Naive thymus-derived CD8-positive, alpha-beta T cell (primary cell): ENCODE measurements at places on chromosomes 2 and 18.

DNA sequence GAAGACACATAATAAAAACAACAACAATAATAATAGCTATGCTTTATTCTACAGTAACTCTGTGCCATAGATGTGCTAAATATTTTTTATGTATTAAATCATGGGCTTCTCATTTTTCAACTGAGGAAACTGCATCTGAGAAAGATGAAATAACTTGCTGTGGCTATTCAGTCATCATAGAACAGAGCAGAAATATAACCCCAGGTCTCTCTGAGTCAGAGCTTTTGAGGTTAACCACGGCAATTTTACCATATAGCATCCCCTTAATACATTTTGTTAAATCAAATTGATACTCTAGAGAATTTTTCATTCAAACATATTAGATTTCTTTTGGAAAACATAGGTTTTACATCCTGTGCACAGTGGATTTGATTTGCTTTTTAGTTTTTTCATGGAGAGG, 586.6 kb upstream of the KLHL29 start:
- no peak for DNase-seq

- DNase-seq: no peak
Measured at GRCh38 chr2:769771-770170, 92.6 kb upstream of the TMEM18 start.

GRCh38 chr2:12060886-12061285, 314.5 kb downstream of the LPIN1 start:
- DNase-seq: no peak

DNA sequence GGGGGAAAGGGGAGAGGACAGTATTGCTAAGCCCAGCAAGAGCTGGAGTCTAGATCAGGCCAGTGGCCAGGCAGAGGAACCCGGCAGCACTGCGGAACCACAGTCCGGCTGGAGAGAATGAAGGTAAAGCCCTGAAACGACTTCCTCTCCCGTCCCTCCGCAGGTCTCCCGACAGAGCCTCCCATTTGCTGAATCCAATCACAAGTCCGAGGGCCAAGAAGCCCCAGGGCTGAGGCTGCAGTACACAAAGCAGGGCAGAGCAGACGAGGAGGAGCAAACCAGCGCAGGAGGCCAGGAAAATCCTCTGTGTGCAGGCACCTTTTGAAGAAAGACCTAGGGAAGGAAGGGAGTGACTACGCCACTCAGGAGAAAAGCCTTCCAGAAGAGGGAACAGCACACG, 104.4 kb downstream of the OSBPL1A start:
- DNase-seq: no peak

- no peak for DNase-seq
Measured at GRCh38 chr18:70416496-70416895, 127.7 kb downstream of the SOCS6 start.

DNA sequence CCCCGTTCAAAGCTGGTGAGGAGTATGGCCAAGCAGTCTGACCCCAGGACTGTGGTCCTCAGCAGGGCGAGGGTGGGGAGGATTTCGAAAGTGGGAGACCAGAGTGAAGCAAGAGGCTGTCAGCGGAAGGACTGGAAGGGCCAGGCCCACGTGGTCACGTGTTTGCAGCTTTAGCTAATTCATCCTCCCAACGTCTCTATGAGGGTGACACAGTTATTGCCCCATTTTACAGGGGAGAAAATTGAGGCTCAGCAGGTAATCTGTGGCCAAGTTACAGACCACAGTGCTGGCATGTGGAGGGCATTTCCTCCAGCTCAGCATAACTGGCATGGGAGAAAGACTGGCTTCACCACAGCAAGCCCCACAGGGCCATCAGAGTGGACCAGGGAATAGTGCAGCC, 45.4 kb upstream of the LTBP1 start:
- DNase-seq: no peak

DNA sequence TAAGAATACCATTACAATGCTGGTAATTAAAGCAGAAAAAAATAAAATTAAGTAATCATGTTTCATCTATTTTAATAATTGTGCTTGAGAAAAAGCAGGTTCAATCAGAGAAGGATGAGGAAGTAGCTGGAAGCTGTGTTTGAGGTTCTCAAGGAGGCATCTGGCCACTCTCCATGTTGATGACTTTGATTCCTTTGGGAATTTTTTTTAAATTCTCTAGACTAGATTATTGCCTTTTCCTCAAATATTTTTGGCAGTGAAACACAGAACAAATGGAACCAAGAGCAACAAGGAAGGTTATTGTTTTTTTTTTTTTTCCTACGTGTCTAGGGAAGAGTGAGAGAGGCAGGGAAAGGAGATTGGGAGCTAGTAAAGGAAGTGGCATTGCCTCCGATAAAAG, 99.9 kb upstream of the NRP2 start:
- DNase-seq: no peak

DNA sequence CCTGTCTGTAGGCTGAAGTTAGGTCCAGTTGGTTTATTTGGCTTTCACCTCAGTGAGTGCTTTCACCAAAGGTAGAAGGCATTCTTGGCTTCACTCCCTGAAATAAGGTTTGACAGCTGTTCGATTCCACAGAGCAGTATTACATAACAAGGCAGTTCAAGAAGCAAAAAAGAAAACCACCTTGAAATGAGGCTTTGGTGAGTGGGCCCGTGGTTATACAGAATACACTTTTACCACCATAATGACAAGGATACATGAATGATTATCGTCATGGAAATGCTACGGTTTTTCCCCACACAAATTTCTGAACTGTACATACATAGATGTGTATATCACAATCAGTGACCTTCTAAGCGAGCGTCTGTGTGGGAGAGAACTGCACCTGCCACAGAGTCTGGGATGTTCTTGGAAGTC, 80.0 kb upstream of the CHRNA1 start:
- no peak for DNase-seq

- DNase-seq: no peak
Measured at GRCh38 chr2:231924889-231925275, 1.3 kb downstream of the NPPC start.

DNA sequence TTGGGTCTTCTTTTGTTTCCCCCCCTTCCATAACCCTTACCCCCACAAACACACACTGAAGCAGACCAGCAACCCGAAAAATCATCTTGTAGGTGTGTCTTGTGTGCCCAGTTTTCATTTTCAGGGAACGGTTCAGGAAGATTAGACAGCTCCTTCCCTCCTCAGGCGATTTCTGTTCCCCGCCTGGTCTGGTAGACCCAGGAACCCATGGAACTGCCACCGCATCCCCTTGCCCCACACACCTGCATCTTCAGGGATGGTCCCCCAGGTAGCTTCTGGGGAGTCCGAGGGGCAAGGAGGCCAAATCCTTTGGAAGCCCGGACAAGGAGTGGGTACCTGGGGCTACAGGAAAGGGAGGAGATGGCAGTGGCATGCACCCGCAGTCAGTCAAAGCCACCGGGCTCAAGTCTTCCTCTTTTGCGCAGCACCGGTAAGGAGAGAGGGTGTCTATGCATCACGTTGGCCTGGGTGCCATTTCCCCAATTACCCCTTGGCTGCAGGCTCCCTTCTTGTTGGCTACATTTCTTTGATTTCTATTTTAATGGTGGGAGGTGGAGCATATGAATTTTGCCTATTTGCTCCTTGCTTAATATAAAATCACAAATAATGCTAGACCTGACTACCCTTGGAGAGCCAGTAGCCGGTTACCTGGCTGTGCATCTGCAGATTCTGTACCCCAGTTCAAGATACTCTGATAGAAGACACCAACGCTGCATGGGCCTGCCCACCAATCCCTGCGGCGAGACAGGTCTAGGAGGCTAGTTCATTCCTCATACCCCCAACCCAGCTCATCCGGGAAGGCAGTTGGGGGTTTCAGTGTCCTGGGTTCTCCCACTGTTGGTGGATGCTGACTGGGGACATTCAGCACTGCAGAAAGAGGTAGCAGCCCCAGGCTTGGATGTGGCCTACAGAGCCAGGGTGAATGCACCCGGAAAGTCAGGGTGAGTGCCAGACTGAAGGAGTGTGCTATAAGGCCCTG, 30.0 kb upstream of the ATP6V1B1 start:
- DNase-seq: no peak

- DNase-seq: no peak
Measured at GRCh38 chr18:78558948-78559347, 420.7 kb upstream of the SALL3 start.

GRCh38 chr2:191012845-191013681, 908 bp downstream of the STAT1 start:
- no peak for DNase-seq

DNA sequence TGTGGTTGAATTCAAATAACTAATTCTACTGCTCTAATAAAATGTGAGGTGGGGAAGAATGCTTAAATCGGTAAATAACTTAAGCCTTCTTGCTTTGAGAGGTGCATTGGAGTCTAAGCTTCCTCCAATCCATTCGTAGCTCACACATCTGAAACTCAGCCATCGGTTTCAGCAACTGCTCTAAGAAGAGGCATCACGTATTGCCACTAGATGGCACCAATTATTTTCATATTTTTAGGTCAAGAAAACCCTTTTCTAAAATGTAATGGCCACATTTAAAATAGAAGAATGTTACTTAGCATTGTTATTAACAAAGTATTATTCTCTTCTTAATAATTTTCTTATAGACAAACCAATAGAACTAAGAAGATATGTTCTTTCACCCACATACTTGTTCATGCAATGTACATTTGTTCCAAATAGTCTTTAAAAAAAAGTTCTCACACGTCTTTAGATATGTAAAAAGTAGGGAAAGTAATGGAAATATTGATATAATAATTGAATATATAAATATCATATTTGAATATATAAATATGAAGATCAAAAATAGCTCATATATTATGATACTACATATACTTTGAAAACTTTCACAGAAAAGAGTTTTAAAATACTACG, 229.8 kb downstream of the CCDC178 start:
- DNase-seq: no peak

- no peak for DNase-seq
Measured at GRCh38 chr2:28565033-28565432, 69.2 kb downstream of the PLB1 start.

- no peak for DNase-seq
Measured at GRCh38 chr2:217252181-217252580, 392.3 kb upstream of the TNP1 start.

DNA sequence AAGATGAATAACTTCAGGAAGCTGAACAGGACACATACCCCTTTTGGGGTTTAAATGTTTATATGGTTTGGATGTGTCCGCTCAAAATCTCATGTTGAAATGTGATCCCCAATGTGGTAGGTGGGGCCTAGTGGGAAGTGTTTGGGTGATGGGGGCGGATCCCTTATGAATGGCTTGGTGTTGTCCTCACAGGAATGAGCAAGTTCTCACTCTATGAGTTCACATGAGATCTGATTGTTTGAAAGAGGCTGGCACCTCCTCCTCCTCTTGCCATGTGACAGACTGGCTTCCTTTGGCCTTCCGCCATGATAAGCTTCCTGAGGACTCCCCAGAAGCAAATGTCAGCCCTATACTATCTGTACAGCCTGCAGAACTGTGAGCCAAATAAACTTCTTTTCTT, 88.6 kb upstream of the ZNF532 start:
- no peak for DNase-seq

DNA sequence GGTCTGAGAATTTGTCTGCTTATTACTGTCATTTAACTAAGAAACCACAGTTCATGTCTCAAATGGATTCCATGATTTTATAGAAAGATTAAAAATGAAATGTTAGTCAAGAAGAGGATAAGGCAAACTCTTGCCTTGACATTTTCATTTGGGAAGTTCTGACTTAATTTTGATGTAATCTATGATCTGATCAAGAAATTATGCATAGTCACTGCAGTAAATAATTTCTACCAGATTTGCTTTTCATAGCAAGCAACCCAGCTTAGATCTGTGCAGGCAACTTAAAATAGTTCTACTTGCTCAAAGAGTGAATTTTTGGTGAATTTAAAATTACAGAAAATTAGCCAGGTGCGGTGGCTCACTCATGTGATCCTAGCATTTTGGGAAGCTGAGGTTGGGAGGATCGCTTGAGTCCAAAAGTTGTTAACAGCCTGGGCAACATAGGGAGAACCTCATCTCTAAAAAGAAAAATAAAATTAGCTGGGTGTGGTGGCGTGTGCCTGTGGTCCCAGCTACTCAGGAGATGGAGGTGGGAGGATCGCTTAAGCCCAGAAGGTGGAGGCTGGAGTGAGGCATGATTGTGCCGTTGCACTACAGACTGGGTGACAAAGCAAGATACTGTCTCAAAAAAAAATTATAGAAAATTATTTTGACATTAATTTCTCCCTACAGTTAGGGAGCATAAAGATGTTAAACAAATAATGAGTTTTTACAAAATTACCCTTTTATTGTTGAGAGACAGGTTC, 158.7 kb upstream of the MYO3B start:
- no peak for DNase-seq

GRCh38 chr18:50726960-50727589, 92.7 kb downstream of the MRO start:
- no peak for DNase-seq

GRCh38 chr2:149799013-149799705, 211.6 kb upstream of the MMADHC start:
- DNase-seq: no peak

- no peak for DNase-seq
Measured at GRCh38 chr2:170009209-170009608, 168.7 kb upstream of the MYO3B start.

- DNase-seq: peak; percentile 59
Measured at GRCh38 chr2:73284296-73285158, at the start of gene FBXO41. TSS of gene FBXO41 (minus strand) at chr2:73284478. CDS start at chr2:73269630, 14,848 bp downstream.

DNA sequence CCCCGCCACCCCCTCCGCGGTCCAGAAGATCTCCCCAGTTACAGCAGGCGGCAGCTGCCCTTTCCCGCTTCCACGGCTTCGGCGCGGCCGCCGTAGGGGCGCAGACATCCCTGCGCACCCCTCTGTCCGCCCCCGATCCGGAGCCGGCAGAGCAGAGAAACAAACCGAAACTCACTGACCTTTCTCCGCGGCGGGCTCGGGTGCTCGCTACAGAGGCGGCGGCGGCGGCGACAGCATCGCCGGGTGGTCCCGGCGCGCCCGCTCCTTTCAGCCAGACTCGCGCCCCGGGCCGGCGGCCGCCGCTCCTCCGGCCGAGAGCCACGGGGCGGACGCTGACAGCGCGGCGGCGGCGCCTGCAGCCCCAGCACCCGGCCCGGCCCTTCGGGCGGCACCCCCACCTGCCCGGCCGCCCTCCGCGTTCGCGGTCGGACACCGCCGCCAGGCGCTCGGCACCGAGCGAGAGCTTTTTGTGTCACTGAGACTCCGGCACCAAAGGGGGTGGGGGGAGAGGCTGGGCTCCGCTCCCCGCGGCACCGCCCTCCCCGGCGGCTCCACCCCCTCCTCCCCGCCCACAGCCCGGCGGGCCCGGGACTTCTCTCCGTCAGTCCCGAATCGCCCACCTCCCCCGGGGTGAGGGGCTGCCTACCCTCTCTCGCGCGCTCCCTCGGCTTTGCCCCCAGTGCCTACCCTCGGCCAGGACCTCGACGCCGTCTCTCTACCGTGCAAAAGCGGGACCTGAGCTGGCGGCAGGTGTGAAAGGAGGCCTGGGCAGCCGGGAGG, 1.4 kb upstream of the RNF152 start:
- peak; percentile 64 for DNase-seq

DNA sequence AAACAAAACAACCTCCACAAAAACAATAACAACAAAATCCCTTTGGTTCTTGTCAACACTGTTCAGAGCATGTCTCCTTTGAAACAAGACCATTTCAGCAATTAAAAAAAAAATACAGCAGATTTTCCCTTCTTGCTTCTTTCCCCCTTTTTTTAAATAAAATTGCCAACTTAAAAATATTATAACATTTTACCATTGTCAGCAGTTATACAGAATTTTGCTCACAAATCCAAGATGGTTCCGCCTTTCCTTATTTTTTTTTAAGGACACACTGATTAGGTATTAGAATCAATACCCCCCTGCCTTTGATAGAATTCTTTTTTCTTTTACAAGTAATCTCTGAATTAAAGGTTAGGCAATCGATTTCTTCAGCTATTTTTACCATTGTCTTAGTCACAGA, 48.7 kb upstream of the FN1 start:
- DNase-seq: no peak

GRCh38 chr2:52510432-52510831, 1257.2 kb upstream of the CHAC2 start:
- DNase-seq: no peak
